D721Med (cell line): ENCODE measurements at places on chromosomes 11 and 22.

DNA sequence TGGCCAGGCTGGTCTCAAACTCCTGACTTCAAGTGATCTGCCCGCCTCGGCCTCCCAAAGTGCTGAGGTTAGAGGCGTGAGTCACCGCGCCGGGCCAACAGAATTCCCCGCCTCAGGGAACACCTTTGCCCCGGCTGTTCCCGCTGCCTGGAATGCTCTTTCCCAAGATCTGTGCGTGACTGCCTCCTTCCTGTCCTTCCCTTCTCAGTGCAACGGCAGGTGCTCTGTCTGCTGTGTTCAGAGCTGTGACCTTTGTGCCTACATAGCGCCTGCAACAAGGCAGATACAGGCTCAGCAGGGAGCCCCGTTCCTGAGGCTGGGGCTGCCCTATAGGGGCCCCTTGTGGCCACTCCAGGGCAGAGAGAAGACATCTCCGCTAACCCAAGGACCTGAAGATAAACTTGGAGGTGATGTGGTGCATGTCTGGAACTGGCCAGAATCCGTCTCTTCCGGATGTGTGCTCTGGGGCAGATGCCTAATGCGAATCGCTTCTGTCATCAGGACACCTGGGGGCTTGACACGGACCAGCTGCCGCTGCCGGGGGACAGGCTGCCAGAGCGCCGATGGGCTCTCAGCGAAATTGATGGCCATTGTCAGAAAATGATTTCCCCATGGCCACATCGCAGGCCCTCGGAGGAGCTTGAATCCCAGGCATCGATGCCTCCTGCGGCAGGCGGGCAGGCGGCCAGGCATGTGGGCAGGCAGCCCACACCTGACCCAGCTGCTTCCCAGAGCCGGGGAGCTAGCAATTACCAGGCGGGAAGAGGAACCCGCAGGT, 43.5 kb upstream of the TCF20 start:
- no peak for DNase-seq

- no peak for DNase-seq
These were observed 24.4 kb downstream of the SGSM1 start for GRCh38 chr22:24830205-24830979.

GRCh38 chr11:76863196-76863777, 2.6 kb downstream of the ACER3 start:
- DNase-seq = no peak

- DNase-seq = no peak
These were observed 54.6 kb downstream of the CTSC start for GRCh38 chr11:88282747-88283515.

DNA sequence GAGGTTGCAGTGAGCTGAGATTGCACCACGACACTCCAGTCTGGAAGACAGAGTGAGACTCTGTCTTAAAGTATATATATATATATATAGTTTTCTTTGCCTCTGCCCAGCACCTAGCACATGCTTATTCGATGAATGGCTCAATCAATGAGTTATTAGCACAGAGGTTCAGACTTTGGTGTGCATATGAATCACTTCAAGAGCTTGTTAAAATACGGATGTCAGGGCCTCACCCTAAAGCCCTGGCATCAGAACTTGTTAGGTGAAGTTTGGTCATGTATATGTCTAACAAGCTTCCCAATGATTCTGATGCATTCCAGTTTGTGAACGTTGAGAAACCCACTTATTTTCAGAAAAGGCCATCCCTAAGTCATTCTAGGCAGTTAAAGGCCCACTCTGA, 21.8 kb upstream of the TMEM86A start:
- no peak for DNase-seq

DNA sequence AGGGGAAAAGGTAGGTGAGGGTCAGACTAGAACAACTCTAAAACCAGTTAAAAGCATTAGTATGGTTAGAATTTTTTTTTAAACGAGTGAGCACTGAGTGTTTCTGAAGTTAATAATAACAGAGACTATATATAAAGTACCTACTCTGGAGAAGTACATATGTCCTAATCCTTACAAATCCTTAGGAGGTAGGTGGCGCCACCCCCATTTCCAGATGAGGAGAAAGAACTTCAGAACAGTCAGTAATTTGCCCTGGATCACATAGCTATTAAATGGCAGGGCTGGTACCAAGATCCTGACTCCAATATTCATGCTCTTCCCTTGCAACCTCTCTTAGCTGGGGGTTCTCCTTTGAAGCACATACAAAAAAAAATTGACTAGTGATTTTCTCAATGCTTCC, 80.5 kb downstream of the CLPB start:
- no peak for DNase-seq

GRCh38 chr22:41361716-41362310, 19.9 kb upstream of the TEF start:
- no peak for DNase-seq

- DNase-seq = no peak
These were observed 17.5 kb upstream of the CD3E start for GRCh38 chr11:118287006-118287405.

- DNase-seq = no peak
These were observed 7.2 kb downstream of the CRELD2 start for GRCh38 chr22:49925525-49926128.

DNA sequence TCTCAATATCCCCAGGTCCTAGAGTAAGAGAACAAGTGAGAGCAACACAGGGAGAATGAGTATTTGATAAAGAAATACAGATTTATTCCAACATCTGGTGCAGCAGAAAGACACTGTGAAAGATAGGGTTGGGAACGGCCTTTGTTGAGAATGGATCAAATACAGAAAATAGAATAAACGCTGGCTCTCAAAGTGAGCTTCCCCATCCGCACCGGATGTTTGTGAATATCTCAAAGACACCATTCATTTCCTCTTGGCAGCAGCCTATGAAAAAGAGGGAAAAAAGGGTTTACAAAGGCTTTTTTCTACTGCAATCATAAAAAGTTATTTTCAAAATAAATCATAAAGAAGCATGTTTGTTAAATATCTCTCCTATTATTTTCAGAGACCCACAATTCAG, 279.3 kb downstream of the CASP12 start:
- no peak for DNase-seq

DNA sequence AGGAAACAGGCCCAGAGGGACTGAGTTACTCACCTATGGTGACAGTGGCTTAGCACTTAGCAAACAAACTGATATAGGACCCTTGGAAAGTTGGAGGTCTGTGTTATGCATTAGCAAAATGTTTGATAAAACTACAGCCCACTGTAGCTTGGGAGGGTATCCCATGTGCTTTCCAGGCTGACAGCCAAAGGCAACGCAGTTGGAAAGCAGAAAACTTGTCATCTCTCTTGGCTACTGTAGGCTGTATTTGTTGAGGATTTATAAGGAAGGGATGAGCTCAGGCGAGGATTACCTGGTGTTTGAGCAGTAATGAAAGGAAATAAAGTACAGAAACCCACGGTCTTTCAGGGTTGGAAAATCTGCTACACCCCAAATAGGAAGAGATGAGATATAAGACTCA, 23.8 kb downstream of the SDHAF2 start:
- DNase-seq = no peak

DNA sequence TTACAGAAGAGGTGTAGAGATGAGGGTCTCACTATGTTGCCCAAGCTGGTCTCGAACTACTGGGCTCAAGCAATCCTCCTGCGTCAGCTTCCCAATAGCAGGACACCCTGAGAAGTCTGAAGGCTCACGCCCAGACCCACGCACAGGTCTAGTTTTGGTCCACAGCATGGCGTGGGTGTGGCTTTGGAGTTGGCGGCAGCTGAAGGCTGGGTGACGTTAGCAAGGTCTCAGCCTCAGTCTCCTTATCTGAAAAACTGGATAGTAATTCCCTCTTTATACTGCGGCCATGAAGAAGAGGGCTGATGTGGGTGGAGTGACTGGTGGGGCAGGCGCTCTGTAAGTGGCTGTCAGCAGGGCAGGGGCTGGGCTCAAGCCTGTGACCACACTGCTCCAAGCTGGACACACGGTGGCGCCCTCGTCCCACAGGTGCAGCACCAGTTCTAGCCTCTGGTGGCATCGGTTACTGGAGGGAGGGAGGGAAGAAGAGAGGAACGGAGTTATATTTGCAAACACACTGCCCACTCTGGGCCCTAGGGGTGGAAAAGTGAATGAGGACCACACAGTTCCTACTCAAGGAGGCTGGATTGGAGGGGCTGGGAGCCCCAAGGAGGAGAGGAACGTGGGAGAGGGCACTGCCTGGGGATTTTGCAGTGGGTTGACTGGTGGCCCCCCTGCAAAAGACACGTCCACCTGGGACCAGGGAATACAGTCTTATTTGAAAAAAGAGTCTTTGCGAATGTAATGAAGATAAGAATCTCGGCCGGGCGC, 19.6 kb upstream of the CARD10 start:
- peak; percentile 71 for DNase-seq

DNA sequence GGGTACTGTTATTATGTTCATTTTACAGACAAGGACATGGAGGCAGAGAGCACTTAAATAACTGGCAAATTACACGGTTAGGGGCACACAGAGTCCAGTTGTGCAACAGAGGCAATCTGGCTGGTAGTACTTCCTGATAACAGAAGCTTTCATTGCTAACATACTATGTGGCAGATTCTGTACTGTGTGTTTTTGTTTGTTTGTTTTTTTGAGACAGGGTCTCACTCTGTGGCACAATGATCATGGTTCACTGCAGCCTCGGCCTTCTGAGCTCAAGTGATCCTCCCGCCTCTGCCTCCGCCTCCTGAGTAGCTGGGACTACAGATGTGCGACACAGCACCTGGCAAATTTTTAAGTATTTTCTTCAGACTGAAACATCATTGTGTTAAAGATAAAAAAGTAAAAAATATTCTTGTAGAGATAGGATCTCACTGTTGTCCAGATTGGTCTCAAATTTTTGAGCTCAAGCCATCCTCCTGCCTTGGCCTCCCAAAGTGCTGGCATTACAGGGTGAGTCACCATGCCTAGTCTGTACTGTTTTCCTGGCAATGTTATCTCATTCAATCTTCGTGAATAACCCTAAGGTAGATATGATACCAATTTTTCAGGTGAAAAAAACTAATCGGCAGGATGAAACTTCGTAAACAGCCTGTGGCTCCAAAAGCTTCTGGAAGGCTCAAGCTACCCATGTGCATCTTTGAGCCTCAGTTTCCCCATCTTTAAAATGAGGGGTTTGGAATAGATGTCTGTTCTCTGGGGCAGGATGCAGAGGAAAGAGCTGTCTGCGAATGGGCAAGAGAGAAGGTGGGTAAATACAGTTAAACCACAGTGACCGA, 921 bp upstream of the NUCB2 start:
- no peak for DNase-seq

- no peak for DNase-seq
These were observed 624 bp downstream of the TMEM41B start for GRCh38 chr11:9313648-9314290.

GRCh38 chr22:30514252-30514651, 8.8 kb upstream of the SEC14L4 start:
- no peak for DNase-seq

DNA sequence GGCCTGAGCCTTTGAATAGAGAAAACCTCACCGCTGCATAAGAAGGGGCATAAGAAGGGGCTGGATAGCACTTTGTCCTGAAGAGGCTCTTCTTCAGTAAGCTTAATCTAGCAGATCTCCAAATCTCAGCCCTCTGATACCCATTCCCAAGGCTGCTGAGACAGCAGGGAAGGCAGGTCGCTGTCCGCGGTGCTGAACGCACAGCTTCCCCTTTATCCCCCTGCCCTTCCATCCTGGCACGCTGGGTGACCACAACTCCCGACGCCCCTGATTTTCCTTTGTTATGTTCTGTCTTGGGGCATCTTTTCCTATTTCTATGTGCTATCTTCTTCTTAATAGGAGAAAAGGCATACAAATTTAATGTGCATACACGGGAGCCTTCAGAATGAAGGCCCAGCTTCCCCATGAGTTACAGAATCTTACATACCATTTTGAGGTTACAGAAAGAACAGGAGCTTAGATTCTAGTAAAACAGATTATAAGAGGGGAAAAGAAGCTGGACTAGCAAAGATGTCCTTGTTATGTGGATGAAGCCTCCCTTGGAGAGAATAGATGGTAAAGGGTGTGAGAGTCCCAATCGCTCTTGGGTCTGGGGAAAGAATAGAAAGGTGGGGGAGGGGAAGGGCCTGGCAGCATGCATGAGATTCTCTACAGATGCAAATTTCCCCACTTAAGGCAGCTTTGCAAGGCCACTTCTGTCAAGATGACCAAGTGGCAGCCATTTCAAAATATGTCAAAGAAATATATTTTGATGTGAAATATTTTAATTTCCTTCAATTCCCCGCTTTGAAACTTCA, 5.7 kb upstream of the SULT4A1 start:
- no peak for DNase-seq

DNA sequence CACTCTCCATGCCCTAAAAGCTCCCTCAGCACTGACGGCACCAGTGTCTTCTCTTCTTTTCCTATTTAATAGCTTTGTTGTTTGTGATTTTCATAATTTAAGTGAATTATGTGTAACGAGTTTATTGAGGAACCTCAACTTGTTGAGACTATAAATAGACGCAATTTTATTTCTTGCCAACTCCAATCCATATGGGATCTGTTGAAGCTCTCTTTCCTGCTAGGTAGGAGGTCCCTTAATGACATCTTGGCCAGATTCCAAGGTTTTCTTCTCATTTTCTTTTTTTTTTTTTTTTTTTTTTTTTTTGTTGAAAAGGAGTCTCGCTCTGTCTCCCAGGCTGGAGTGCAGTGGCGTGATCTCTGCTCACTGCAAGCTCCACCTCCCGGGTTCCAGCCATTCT, 14.2 kb downstream of the RTL6 start:
- no peak for DNase-seq

- no peak for DNase-seq
These were observed 41.0 kb downstream of the TIMP3 start for GRCh38 chr22:32842486-32842885.

DNA sequence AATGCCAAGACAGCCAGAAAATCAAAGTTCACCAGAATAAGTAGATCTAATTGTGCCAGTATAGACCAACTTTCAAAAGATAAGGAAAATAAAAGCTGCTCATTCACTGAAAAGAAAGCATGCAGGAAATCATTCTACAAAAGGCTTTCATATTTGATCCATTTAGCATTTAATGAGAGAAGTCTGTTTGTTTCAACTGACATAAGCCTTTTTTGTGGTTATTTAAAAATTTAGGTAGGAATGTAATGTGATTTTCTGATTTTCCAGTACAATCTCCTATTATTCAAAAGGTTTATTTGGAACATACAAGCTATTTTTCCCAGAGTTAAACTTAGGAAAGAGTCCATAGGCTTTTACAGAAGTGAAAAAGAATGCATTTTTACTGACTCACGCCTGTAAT, 92.7 kb downstream of the SBF2 start:
- no peak for DNase-seq

DNA sequence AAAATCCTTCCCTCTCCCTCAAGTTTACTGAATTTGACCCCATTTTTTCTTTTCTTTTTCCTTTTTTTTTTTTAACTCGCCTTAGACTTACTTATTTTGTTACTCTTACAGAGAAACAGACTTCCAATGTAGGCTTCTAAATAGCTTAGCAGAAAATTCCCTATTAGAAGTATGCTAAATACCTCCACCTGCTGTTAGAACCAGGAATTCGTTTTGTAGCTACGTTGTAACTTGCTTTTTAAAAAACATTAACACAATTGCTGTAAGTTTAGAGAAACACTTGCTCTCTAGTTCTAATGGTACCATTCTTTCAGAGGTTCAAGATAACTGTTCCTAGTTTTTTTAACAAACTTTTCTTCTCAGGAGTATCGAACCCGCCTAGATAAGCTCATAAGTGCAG, 324.2 kb downstream of the DCDC1 start:
- no peak for DNase-seq
